ENCODE measurements at places on chromosomes 5 and 9. TPM values are rescaled to one million over a fixed set of nuclear protein-coding genes. Genes with fewer than 3 reads are reported as not detected.

The TICAM2 gene
- total RNA-seq = 0.55 TPM

The SHROOM1 gene
- total RNA-seq = 3.3 TPM

- no peak for DNase-seq
Observed at GRCh38 chr9:91100878-91101450, 260.8 kb downstream of the AUH start.

DNA sequence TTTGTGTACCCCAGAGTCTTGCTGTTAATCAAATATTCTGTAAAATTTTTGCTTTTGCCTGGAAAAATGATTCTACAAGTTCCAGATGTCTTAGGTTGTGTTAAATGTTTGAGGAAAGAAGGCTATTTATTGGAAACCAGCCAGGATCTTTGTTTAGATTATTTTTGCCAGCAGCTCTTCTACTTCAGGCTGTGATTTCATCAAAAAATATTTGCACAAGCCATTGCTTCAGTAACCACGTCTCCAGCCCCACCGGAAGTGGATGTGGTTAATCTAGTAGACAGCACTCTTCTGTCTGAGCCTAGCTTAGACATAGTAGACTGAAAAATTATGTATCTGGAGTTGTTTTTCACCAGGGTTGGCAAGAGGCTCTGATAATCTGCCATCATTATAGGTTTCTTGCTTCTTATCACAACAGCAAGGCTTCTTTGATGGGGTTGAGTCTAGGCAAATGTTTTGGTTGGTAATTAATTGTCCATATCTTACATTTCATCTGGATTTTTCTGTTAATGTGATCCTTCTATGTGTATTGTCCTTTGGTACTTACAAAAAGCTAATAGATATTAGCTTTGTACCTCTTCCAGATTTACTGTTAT lies 17.1 kb downstream of the KCTD16 start:
- peak; percentile 92 for DNase-seq

GRCh38 chr5:161095953-161096352 lies 243.9 kb upstream of the ATP10B start:
- no peak for DNase-seq

DNA sequence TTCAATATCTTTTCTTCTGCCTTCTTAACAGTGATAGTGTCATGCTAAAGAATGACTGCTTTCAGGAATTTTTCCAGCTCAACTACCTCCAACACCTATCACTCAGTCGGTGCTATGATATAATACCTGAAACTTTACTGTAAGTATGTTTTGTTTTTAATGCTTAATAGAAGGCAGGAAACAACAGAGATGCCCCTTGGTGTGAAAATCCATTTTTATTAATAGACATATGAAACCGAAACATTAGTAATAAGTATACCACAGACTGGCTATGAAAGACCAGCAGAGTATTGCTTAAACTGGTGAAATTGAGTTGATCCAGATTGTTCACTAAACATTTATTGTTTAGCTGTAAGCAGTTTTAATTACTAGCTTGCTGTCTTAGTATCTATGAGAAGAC lies 25.2 kb downstream of the SKP2 start:
- no peak for DNase-seq

Data from activated CD8-positive, alpha-beta T cell treated with anti-CD3 and anti-CD28 coated beads, Interleukin-2, amount 10 ng/mL, durations not matched to agents 7 days and 5 days (primary cell).